Astrocyte of the spinal cord (primary cell): ENCODE measurements at places on chromosomes 4 and X.
A peak's percentile ranks its signal among the peaks of the same experiment; 100 is the strongest.

DNA sequence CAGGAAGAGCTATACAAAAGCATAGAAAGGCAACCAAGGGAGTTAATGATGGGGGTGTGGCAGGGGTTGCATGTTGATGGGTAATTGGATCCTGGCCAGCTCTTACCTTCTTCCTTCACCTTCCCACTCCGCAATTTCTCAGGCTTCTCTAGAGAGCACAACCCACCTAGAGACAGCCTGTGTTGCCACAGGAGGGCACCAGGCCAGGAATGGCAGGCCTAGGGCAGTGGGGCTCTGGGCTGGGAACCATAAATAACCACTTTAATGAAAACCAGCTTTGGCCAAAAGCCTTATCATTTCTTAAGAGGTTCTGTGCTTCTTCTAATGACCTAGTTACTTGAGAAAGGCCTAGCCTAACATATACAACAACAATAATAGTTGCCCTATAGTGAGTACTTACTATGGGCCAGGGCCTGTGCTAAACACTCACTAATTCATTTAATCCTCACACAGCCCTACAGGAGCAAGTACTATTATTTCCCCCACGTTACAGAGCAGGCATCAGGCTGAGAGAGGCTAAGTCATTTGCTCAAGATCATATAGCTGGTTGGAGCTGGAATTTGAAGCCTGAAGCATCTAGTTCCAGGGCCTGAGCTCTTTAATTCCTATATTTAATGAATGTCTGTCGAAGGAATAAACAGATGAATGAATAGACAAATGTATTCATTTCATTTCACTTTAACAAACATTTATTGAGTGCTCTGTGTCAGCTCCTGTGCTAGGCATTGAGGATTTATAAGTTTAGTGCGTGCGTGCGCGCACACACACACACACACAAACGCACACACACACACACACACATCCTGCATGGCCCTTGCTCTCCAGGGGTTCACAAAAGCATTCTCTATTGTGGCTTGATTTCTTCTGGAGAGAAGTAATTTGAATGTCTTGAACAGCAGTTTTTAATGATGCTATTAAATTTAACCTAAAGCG lies 66.8 kb downstream of the RTL9 start:
- DNase-seq, result no peak

DNA sequence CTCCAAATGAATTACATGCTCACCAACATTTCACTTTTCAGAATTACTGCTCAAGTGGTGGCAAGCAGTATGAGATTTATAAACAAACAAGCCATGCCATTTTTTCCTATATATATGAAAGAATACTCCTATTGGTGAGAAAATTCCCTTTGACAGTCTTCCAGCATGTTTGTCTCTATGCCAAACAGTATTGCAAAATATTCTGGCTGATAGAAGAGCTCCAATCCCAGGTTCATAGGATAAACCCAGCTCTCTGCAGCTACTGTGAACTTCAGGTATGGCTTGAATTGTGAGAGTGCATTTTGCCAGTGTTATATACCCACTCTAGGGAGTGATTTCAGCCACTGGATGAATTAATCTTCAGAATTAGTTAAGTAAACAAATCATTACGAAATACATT lies 108.8 kb downstream of the MAGEC2 start:
- no peak for DNase-seq

GRCh38 chrX:54776987-54777672 lies 20.9 kb downstream of the ITIH6 start:
- no peak for DNase-seq

- DNase-seq, result no peak
Measured at GRCh38 chr4:172232966-172233365, 419.8 kb downstream of the GALNTL6 start.

DNA sequence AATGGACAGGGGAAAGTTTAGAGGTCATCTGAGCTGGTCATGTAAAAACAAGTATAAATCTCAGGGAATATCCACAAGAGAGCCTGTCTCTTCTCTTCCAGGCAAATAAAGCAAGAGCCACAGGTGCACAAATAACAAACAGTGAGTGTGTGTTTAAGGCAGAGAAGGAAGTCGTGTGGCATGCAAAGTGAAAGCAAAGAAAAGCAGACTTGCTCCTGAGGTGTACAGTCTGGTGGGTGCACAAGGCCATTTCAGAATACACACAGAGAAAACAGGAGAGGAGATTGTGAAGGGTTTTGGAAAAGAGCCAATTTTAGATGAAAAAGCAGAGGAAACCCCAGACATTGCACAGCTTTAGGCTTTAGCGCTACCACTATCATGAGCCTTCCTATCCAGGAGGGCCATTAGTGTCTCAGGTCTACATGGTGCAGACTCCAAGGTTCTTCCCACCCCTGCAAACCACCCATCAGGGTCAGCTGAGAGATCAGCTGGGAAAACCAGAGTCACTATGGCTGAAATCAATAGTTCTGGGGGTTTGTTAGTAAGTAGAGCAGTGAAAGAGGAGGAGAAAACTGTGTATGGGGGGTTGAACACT lies 355.8 kb downstream of the KLHL4 start:
- no peak for DNase-seq

GRCh38 chr4:83504503-83504902 lies 19.6 kb upstream of the ABRAXAS1 start:
- no peak for DNase-seq

- DNase-seq, result no peak
Measured at GRCh38 chrX:7314425-7314824, 166.5 kb upstream of the PUDP start.

DNA sequence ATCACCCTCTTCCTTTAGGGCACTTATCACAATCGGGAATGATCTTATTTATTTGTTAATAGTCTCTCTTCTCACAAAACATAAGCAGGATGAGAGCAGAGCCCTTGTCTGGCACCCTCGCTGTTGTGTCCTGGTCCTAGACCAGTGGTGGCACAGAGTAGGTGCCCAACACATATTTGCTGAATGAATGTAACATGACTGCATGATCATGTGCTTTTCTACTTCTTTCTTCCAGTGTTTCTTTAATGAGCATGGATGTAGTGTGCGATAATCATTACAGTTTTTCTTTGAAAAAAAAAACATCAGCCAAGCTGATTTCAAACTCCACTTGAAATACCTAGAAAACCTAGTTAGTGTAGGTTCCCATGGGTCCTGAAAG lies 164.1 kb downstream of the CHIC2 start:
- DNase-seq, result no peak

GRCh38 chr4:108255203-108255747 lies 86.5 kb upstream of the LEF1 start:
- DNase-seq, result no peak

DNA sequence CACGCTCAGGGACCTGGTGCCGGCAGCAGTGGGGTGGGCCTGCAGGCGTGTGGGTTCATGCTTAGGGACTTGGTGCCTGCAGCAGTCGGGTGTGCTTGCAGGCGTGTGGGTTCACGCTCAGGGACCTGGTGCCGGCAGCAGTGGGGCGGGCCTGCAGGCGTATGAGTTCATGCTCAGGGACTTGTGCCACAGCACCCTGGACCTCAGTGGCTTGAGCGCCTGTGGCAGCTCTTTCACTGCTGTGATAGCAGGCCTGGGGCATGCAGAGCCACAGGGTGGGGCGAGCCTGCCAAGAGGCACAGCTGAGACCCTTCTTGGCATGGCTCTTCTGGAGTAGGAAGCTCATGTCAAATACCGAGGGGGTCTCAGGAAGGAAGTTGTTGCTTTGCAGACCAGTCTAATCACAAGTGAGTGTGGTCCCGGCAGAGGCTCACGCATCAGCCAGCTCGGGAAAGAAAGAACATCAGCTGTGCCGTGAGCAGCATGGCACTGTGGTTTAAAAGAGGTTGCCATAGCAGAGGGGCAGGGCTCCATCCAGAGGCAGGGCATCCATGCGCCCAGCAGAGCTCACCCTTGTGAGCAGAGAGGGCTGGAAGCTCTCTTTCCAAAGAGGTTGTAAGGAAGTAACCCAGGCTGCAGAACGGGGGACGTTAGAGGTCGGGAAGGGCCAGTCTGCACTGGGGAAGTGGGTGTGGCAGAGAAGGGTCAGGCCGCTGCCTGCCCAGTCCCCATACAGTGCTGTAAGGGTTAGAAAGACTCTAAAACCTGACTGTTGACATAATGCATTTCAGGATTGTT lies 21.1 kb downstream of the PIGG start:
- no peak for DNase-seq

DNA sequence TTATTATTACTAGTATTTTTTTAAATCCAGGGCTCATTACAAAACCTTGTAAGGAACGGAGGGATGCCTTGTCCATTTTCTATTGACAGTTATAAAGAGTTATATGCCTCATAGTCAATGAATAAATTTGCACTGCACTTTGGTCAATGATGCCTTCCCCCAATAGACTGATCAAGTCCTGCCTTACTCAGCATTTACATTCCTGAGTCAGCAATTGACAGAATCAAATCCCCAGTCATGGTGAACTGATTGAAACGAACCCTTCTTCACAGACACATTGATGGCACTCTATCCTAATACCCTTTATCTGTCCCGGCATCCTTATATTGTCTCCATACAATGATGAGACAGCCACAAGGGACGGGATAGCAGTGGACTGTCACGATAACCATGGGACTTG lies 213.2 kb downstream of the NLGN4X start:
- DNase-seq, result no peak

- DNase-seq, result no peak
Measured at GRCh38 chr4:180637616-180638015, 1605.6 kb upstream of the TENM3 start.

DNA sequence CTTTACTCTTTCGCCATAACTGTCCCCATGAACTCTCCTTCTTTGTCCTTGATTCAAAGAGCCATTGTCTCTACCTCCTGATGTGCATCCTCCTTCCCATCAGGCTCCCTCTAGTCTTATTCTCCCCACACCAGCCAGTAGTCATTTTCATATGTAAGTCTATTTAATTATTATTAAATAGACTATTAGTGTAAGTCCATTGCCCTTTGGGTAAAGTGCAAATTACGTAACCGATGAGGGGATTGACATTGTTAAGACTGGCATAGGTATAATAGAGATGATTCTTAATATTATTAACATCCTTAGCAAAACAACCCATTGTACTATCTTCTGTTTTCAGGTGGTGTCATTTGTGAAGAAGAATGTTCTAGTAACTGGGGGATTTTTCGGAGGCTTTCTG lies 16.7 kb downstream of the CMC4 start:
- no peak for DNase-seq

DNA sequence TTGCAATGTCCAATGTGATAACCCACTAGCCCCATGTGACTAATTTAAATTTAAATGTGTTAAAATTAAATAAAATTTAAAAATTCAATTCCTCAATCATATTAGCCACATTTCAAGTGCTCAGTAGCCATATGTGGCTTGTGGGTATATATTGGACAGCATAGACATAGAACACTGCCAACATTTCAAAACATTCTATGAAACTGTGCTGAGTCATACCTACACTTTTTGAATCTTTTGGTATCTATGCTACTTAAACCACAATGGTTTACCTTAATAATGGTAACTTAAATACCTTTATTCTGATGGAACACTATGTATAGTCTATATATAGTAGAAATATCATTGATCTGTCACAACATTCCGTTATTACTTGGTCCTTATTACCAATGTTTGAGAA lies 223.4 kb upstream of the ATOH1 start:
- no peak for DNase-seq

DNA sequence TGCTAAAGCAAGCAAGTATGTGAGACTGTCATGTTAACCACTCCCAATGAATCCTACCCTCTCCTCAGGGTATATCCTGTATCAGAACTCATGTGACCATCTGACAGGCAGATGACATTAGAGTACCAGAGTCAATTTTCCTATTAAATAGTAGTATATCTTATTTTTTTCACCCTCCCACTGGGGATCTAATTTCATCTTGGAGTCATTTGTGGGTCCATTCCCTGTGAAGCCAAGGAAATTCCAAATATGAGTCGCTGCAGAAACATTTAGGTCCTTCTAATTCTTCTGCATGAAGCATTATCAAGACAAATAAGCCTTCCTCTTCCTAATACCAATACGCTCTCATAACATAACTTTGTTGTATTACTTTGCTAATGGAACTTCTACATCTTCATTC lies 52.2 kb upstream of the BLTP1 start:
- peak; percentile 73 for DNase-seq

- DNase-seq, result no peak
Measured at GRCh38 chr4:3013839-3014350, 50.5 kb downstream of the GRK4 start.

- peak; percentile 59 for DNase-seq
Measured at GRCh38 chrX:1477801-1478458, 25.2 kb upstream of the ASMTL start.

DNA sequence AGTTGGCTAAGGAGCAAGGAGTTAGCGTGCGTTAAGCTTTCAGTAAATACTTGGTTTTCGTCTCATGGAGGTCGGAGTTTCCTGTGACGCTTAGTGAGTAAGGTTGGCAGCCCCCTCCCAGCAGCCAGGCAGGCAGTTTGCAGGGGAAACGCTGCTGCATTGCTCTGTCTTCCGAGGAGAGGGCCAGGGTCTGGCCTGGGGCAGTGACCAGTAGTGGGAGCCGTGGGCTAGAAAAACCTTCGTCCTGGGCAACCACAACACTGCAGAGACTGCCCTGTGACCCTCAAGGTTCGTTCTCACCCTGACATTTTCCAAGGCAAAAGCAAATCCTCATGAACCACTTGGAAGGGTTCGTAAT lies 432 bp downstream of the TMEM175 start:
- DNase-seq, result no peak

DNA sequence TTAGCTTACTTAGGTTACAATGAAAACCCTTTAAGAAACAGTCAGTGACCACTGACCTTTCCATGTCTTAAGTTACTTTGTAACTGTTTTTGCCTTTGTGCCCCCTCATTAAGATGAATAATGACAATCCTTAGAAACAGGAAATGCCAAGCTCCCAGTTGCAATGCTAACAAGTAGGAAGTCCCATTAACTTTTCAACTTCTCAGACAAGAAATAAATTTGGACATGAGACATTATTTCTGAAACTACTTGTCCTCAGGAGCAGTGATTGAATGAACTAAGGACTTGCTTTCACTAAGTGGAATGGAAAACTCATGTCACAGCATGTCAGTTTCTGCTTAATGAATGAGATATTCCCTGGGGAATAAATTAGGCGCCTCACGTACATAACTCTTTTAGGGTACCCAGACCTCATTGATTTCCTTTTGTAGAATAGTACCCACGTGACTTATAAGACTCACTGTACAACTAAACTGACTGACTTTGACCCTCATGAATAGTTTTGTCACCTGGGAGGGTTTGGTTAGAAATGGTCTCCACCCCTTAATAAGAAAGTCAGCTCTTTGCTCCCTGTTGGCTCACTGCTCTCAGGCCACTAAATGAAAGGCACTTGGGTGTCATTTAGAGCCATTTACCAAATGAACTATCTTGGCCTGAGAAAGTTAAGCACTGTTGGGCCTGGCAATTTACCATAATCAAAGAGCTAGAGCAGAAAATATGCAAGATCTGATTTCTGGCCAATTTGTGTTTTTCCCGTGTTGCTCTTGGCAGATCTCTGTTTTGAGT lies 383.9 kb downstream of the RPA4 start:
- DNase-seq, result peak; percentile 1
